ENCODE measurements at places on chromosomes 2 and 18.

- DNase-seq = peak; percentile 94
Observed at GRCh38 chr2:99180755-99181623, at the start of the genes MITD1 and MRPL30. Gene MITD1 (minus strand): TSS chr2:99181058. CDS start chr2:99180981, 77 bp downstream. Gene MRPL30 (plus strand): TSS chr2:99181184. CDS start chr2:99186204, 5,020 bp downstream.

GRCh38 chr2:76984359-76984758 is 537.8 kb downstream of the LRRTM4 start:
- no peak for DNase-seq

DNA sequence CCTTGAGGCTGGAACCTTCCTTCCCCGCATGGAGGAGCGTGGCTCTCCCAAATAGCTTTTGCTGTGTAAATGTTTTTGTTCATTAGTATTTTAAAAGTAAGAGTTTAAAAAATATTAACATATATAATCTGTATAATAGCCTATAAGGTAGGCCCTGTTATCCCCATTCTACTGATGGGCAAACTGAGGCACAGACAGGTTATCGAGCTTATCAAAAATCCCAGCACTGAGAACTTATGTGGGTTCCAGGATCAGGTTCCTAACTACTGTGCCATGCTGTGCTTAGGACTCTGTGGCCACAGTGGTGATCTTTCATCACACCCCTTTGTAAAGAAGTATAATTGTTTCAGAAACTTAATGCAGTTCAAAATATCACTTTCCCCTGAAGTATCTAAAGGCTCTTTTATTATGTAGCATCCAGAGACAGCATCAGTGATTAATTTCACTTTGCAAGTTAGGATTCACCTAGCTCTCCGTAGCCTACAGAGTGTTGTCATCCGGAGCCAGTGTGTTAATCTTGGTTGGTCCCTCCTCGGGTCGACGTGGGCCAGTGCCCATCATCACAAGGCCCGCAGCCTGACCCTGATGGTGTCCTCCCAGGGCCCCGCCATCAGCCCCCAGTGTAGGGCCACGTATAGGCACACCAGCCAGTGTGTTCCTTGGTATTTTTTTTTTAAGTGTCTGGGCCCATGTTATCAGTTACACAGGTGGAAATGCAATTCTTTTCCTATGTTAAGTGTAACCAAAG is 28.7 kb downstream of the CABLES1 start:
- no peak for DNase-seq

DNA sequence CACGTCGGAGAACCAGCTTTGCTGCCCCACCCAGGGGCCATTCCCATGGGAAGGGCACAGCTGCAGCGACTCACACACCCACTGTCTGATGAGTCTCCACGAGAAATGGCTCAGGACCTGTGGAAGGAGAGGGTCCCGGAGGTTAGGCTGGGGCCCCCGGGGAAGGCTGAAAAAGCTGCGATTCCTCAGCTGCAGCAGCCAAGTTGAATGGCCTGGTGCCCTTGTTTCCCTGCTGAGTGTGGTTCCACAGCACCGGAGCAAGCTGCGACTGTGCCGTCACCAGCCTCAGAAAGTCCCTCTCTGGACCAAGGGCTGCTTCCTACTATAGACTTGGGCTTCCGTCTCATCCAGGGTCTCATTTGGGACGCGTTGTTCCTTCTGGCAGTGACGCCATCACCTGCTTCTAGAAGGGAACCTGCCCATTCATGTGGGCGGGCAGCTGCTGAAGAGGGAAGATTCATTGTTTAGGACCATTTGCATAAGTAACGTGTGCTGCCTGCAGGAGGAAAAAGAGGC is 180.2 kb downstream of the INHBB start:
- no peak for DNase-seq

DNA sequence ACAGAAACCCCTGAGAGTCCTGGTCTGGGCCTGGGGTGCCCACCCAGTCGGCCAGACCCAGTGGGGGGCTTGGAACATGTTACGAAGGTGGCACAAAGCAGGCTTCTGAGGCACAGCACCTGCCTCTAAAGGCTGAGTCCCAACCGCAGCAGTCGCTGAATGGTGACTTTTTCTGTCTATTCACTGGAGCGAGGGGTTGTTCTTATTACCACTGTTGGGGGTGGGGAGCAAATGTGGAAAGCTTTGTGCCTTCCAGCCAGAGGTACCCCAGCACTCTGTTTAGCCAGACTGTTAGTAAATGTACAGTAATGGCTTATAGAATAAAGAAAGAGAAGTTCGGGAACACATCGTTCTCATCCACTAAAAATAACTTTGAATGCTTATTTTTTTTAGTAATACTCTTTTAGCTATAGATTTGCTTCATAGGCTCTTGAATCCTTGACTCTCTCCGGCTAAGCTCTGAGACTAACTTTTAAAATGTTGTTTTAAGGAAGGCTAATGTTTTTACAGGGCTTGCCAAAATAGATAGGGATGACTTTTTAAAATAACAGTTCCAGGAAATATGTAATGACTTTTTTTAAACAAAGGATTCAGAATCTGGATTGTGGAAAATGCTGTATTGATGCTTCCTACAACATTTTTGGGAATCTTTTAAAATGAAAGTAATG is 23.4 kb upstream of the PTPN2 start:
- DNase-seq = no peak

GRCh38 chr18:78984941-78985784 is 5.5 kb downstream of the SALL3 start:
- DNase-seq = peak; percentile 8

GRCh38 chr18:74113711-74114110 is 33.9 kb downstream of the FBXO15 start:
- no peak for DNase-seq

- DNase-seq = no peak
Observed at GRCh38 chr2:47026748-47027534, 111.3 kb upstream of the MCFD2 start.

DNA sequence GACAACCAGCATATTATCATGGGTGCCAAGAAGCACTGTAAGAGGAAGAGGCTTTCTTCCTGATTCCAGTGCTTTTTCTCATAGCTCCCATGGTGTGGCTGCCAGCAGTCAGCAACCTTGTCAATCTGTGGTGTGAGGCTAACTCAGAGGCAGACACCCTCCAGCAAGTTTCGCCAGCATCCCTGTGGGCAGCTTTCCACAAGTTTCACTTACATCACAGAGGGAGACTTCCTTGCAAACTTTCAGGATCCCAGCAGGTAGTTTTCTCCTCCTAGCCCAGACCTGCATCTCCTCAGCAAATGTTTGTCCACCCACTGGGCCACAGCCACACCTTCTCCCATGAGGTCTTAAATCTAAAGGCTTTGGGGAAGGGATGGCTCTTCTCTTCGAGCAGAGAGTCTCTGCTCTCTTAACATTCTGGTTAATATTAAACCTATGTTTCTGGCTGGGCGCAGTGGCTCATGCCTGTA is 9.1 kb downstream of the DNAH7 start:
- no peak for DNase-seq

GRCh38 chr2:3460831-3461800 is 58.2 kb downstream of the ADI1 start:
- no peak for DNase-seq

GRCh38 chr2:159714247-159714930 is 2.1 kb downstream of the MARCHF7 start:
- DNase-seq = no peak

- no peak for DNase-seq
Observed at GRCh38 chr2:226575928-226576327, 223.7 kb downstream of the IRS1 start.

GRCh38 chr2:218853766-218854165 is 5.8 kb upstream of the WNT6 start:
- no peak for DNase-seq

DNA sequence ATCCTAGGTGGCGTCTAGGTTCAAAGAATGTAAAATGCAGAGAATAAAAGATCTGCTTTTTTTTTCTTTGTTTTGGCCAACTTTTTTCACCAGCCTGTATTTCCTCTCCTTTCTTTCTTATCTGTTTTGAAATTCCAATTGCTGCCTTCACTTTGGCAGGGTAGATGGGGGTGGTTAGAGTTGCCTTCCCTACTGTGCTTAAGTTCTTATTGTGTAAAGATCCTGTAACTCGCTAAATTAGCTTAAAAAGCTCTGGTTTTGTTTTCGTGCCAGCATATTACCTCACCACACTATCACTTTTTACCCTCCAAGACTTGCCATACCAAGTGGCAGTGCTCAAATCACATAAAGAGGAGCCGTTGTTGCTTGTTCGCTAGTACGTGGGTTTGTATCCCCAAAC is 921.7 kb downstream of the DPP10 start:
- DNase-seq = no peak

DNA sequence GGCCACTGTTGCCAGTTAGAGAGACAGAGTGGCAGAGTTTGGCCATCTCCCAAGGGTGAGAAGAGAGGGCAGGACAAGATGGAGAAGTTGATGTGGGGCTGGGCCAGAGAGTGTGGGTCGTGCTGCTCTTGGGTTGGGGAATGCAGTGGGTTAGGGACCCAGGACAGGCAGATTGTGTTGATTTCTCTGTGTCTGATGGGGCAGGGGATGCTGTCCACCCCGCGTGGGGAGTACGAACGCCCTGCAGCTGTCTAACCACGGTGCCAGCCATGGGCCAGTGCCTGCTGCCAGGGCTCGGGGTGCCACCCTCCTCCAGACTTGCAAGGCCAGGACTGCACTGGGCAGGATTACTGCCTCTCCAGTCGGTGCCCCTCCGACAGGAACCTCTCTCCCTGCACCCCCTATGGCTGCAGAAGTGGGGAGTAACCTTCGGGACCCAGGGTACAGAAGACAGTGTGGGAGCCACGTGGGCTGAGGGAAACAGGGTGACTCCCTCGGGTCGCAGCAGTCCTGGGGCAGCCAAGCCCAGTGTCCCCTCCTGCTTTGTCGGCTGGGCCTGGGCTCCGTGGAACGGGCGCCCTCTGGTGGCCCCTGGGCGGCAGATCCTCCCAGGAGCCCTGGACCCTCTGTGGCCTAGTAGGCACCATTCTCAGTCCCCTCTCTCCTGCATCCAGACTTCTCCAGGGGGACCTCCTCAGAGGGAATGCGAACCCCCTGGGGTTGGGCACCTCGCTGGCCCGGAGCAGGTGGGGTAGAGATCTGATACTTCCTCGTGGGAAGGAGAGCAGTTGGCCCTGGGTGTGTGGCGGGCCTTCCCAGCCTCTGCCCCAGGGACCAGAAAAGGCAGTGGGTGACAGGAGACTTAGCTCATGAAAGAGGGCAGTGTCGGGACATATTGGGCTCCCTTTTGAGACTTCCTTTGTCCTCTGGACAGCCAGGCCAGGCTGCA is 2.7 kb downstream of the GPC1 start:
- DNase-seq = peak; percentile 66

DNA sequence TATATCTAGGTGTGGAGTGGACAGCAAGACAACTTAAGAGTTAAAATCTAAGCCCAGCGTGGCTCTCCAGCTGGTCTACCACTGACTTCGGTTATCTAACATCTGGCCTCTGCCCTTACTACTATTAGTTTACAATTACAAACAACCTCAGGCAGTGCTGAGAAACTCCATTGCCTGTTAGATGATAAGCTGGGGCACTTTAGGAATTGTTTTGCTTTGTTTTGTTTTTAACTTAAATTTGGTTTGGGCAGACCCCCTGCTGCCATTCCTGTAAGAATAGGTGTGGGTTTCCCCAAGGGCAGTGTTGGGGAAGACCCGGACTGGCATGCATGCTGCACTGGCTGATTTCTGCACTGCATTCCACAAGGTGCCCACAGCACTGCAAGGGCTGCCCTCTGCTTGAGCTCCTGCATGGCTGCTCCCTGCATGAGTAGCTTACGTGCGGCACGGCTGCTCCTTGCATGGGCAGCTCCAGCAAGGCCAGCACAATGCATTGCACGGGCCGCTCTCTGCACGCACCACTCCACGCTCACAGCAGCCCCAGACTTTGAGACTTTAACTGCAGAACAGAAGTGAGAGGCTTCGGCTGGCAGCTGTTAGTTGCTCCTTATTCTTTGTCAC is 74.2 kb upstream of the SERTAD2 start:
- no peak for DNase-seq

DNA sequence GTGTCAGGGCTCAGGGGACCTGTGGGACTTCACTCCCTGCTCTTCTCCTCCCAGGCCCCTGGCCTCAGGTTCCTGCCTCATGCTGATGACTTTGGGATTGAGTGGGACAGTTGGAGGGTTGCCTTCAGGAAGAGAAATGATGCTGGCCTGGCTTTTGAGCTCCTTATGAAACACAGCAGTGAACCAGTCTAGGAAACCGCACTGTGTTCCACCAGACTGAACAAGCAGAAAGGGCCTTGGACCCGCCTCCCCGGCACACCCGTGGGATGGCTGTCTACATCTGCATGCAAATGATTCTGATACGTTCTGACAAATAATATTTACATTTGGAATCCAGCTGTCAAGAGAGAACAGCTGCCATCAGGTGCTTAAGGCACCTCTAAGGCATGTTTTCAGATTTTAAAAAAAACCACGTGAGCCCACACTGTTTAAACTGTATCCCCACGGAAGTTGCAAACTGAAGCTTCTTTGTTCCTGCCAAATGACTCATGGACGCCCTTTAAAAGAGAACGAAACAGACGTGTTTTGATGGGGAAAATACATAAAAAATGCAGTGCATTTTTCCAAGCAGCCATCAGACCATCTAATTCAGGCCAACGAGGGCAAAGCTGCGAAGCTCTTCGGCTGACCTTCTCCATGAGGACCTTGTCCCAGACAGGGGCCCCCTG is 27.6 kb upstream of the ASAP2 start:
- no peak for DNase-seq

DNA sequence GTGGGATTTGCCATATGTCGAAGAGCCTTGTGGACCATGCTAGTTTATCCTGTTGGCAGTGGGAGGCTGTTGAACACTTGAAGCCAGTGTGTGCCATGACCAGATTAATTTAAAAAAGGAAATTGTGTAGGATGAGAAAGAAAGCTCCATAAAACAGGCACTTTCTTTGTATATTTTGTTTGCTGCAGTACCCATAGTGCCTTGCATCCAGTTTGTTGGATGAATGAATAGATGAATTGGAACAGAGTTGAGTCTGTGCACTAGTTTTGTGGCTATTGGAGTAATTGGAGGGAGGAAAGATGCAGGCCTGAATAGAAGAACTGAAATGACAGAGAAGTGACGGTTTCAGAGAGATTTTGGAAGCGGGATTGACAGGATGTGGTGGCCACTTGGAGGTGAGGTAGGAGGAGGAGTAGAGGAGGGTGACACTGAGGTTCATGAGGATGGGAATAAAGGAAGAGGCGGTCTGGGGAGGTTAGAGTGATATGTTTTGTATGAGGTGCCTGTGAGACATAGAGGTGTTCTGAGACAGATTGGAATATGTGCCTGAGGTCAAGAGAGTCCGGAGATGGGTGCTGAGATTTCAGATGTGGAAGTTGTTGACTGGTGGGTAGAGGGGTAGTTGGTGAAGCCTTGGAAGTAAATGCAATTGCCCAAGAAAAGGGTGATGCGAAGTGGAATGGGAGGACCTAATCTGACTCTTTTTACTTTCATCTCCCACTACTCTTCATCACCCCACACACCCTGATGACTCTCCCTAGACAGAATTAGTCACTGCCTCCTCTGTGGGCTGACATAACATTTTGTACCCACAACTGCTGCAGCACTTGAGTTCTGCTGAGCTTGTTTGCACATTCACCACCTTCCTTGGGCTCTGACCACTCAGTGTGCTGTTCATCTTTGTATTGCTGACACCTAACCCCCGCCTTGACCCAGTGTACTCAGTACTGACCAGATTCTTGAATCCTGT is 5.1 kb downstream of the DGUOK start:
- no peak for DNase-seq

Data from CD4-positive, alpha-beta T cell treated with Interleukin-17A for 1 hour (primary cell).